ENCODE measurements at places on chromosomes 1 and 21.

DNA sequence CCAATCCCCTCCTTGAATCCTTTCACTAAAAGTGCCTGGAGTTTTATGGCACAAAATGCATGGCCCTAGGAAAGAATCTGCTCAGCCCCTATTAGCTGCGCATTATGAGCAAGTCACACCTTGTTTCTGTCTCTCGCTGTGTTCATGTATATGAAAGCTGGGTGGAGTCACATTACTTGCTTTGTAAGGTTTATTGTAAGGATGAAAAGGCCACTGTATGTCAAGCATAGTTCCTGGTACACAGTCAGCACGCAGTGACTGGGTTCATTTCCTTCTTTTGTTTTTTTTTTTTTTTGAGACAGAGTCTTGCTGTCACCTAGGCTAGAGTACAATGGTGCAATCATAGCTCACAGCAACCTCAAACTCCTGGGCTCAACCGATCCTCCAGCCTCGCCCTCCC is 6.7 kb upstream of the SLC9A1 start:
- DNase-seq, result no peak

GRCh38 chr1:244074559-244075171 is 23.6 kb downstream of the ZBTB18 start:
- no peak for DNase-seq

DNA sequence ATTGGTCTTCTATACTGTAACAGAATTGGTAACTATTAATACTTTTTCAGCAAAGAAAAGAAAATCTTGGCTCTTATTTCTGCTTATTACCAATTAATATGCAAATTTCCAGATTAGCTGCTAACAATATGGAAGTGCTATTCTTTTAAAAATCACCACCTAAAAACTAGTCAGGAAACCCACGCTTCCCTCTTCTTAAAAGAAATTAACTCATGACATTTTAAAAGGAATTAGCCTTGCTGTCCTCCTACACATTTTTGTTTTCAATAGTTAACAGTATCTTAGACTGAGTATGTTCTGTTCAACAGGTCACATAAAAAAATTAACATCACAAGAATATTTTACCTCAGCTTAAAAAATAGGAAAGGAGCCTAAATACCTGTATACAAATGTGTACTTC is 27.3 kb downstream of the ABL2 start:
- DNase-seq, result no peak

DNA sequence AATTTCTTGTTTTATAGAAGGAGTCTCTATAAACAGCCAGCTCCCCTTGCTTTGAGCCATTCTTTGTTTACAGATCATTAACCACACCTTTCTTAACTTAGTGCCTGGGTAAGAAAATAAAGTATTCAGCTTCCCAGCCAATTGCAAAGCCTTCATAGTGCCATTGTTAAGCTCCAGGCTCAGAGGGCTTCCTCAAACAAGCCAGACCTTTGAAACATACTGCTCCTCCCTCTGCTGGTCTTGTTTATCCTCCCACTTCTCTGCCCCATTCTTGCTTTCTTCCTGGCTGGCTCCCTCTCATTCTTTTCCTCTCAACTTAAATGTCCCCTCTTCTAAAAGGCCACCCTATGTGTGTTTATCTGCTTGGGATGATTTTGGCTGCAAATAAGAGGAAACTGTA is 319.4 kb upstream of the ST6GALNAC5 start:
- DNase-seq, result no peak

DNA sequence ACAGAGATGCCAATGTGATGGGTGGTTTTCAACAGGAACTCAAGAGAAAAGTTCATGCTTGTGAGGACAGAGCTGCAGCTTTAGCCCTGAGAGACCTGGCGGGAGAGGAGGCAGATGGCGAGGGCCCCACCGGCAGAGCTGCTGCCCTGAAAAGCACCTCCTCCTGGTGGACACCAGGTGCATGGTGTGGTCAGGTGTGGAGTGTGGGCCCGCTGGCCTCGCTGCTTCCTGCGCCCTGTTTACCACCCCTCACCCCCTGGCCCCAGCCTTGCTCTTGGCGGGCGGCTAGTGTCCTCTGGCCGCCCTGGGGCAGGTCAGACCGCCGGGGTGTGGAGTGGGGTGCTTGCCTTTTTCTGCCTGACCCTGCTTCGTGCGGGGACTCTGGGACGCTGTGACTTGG is 42.8 kb downstream of the PRKCZ start:
- DNase-seq, result no peak

- peak; percentile 74 for DNase-seq
These were observed 25.3 kb upstream of the EFHD2 start for GRCh38 chr1:15384301-15384901.

DNA sequence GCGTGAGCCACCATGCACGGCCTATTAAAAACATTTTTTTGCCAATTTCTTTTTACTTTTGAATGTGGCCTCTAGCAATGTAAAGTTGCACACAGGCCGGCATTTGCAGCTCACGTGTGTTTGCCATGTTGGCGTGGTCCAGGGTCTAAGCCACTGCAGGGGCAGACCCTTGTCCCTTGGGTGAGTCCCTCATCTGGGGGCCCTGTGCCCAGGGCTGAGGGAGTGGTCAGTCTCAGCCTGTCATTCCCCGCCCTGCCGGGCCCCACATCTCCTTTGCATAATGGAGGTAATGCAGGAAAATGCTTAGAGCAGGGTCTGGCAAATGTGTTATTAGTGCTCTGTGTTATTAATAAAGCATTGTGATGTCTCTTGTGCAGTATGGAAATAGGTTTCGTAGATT is 16.9 kb downstream of the AGPAT3 start:
- no peak for DNase-seq

DNA sequence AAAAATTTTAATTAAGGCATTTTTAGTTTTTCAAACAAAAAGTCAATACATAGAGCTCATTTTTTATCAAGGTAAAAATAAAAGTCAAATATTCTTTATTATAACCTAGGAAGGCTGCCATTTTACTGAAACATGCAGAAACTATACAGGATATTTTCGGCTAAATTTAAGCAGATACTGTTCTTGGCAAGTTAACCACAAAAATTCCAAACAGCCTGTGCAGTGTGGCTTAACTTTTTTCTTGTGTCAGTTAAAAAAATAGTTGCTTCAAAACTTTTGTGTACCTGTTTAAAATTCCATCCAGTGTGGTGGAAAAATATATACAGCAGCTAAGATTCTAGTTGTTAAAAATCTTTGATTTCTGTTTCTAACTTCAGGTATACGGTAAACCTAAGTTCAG is 135.0 kb downstream of the ATP5PO start:
- DNase-seq, result no peak

DNA sequence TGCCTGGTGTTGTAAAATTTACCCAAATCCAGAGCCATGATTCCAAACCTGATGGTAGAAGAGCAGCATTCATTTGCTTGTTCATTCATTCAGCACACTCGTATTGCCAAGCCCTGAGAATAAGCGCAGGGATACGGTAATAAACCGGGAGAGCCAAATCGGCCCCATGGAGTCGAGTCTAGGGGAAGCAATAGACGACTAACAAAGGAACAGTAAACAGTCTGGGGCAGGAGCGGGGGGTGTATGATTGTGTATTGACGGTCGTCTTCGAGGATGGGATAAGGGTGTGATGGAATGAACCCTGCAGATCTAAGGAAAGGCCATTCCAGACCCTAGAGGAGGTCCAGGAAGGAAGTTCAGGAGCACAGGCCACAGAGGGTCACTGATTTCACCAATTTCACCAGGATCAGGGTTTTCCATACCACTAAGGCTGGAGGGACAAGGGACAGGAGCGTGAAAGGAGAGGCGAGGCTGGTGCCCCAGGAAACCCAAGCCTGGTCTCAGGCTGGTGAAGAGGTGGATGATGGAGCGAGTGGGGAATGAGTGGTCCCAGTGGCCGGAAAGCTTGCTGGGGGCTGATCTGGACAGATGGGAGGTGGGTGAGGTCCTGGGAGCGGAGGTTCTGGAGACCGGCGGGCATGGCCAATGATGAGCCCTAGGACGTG is 61.1 kb upstream of the PDE9A start:
- no peak for DNase-seq

GRCh38 chr1:115242543-115242942 is 95.5 kb downstream of the NGF start:
- no peak for DNase-seq

- DNase-seq, result no peak
These were observed 45.9 kb upstream of the TENT5C start for GRCh38 chr1:117559985-117560384.
